ENCODE measurements at places on chromosomes 5 and 9.

GRCh38 chr9:128765499-128765898, 6.2 kb downstream of the ZER1 start:
- no peaks in the 10 kb centered on the region for H3K27me3 ChIP-seq
- H3K27ac ChIP-seq, result no peak overlapping the region
- DNase-seq, result no peak
- peaks cover 8% of the 10 kb centered on the region for H3K4me1 ChIP-seq
- no peak overlapping the region for H3K4me3 ChIP-seq
- H3K36me3 ChIP-seq, result no peaks in the 10 kb centered on the region

DNA sequence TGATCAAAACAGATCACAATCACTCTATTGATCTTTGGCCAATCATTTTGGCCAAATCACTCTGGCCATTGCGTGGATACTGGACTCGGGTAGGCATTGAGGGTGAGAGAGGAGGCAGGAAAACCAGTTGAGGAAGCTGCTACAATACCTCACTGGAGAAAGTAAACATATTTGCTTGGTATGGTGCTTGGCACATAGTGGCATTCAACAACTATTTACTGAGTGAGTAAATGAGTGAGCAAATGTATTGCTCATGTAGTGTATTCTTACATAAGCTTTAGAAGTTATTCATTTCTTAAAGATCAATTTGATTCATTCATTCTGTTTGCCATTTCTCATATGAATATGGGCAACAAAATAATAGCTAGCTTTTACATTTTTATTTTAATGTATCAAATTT, 4.0 kb upstream of the DEPDC1B start:
- H3K27me3 ChIP-seq, result peaks cover 24% of the 10 kb centered on the region
- H3K27ac ChIP-seq, result no peak overlapping the region
- no peak overlapping the region for H3K4me3 ChIP-seq
- DNase-seq, result no peak
- H3K36me3 ChIP-seq, result peaks cover 4% of the 10 kb centered on the region

DNA sequence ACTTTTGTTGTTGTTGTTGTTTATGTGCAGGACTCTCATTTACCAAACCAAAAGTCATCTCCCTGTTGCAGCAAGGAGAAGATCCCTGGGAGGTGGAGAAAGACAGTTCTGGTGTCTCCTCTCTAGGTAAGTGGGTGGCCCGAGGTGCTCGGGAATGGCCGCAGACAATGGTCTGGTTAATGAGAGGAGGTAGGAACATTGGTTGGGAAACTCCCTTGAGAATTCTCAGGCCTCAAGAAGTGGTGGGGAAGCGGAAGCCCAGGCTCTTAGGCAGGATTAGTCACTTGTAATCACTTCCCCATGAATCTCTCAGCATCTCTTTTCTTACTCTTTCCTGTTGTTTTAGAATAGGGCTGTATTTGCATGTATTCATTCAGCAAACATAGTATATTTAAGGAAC, 7.2 kb downstream of the ZNF354B start:
- H3K4me3 ChIP-seq, result no peak overlapping the region
- H3K36me3 ChIP-seq, result peaks cover 88% of the 10 kb centered on the region
- DNase-seq, result no peak
- H3K27ac ChIP-seq, result no peak overlapping the region
- peaks cover 4% of the 10 kb centered on the region for H3K4me1 ChIP-seq

- peaks cover 7% of the 10 kb centered on the region for H3K36me3 ChIP-seq
- no peak for DNase-seq
- H3K27ac ChIP-seq, result no peak overlapping the region
- no peaks in the 10 kb centered on the region for H3K4me1 ChIP-seq
- H3K27me3 ChIP-seq, result no peaks in the 10 kb centered on the region
These were observed 10.3 kb upstream of the BRD3OS start for GRCh38 chr9:134014946-134015345.

DNA sequence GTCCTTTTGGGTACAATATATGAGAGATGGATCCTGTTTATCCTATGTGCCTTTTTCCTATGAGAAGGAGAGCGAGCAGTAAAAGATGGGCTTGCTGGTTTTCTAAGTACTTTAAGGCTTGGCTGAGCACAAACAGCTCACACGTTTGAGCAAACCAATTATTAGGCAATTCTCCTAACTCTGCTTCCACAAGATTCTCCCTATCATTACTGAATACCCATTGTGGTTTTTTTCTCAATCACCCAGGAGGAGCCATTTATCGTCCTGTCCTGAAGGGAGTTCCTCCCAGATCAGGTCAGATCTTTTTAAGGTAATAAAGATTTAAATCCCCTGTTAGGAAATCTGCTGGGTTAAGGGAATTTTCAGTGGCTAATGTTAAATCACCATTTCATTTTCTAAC, 19.4 kb upstream of the C1QTNF3 start:
- no peaks in the 10 kb centered on the region for H3K27me3 ChIP-seq
- no peak overlapping the region for H3K27ac ChIP-seq
- H3K4me1 ChIP-seq, result no peaks in the 10 kb centered on the region
- H3K36me3 ChIP-seq, result peaks cover 9% of the 10 kb centered on the region
- no peak for DNase-seq

All from activated CD8-positive, alpha-beta T cell treated with anti-CD3 and anti-CD28 coated beads, Interleukin-2, amount 10 ng/mL, durations not matched to agents 7 days and 5 days (primary cell).